ENCODE measurements at places on chromosomes 3 and 15. TPM values are rescaled to one million over a fixed set of nuclear protein-coding genes. Genes with fewer than 3 reads are reported as not detected.

- no peak for DNase-seq
- no peak overlapping the region for H3K4me3 ChIP-seq
- H3K4me1 ChIP-seq, result no peaks in the 10 kb centered on the region
These were observed 25.0 kb downstream of the SIDT1 start for GRCh38 chr3:113557374-113557773.

The GABRB3 gene
- 2.8 TPM for total RNA-seq

GRCh38 chr15:73888224-73889041 is 15.1 kb downstream of the TBC1D21 start:
- no peaks in the 10 kb centered on the region for H3K4me1 ChIP-seq
- H3K27ac ChIP-seq, result no peak overlapping the region
- no peak for DNase-seq
- H3K36me3 ChIP-seq, result no peaks in the 10 kb centered on the region

GRCh38 chr3:188205992-188206416 is 52.0 kb downstream of the LPP start:
- no peak overlapping the region for H3K4me3 ChIP-seq
- no peak for DNase-seq
- H3K27me3 ChIP-seq, result no peaks in the 10 kb centered on the region
- H3K36me3 ChIP-seq, result peaks cover 6% of the 10 kb centered on the region

The SPATA12 gene
- total RNA-seq, result 0.05 TPM

The LRRC28 gene
- 23.5 TPM for total RNA-seq

DNA sequence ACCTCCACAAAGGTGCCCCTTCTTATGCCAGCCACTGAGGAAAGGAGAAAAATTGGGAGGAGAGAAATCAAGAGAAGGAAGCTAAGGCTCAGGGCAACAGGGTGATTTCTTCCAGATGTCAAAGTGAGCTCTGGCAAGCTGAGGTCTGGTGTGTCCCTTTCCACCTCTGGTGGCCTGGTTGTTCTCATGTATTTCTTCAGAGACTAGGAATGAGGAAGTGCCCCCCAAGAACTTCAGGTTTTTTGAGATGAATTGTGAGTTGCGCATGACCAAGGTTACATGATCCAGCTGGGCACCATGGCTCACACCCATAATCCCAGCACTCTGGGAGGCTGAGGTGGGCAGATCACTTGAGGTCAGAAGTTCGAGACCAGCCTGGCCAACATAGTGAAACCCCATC is 5.6 kb downstream of the RAB6B start:
- no peak overlapping the region for H3K27ac ChIP-seq
- H3K27me3 ChIP-seq, result peaks cover 14% of the 10 kb centered on the region
- H3K4me3 ChIP-seq, result no peak overlapping the region
- no peaks in the 10 kb centered on the region for H3K36me3 ChIP-seq
- no peaks in the 10 kb centered on the region for H3K4me1 ChIP-seq

The TMEM45A gene
- 2.6 TPM for total RNA-seq

DNA sequence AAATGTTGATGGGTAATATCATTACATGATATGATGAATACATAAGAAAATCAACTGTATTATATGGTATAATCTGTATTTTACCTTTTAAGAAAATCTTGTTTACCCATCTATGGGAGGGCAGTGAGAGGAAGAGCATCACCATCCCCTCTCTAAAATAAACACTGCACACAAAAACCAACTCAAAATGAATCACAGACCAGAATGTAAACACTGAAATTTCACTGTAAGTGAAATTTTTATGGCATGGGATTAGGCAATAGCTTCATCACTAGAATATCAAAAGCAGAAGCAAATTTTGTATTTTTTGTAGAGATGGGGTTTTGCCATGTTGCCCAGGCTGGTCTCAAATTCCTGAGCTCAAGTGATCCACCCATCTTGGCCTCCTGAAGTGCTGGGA is 26.2 kb downstream of the IFT80 start:
- no peaks in the 10 kb centered on the region for H3K27me3 ChIP-seq
- no peak overlapping the region for H3K4me3 ChIP-seq
- H3K4me1 ChIP-seq, result peaks cover 10% of the 10 kb centered on the region
- DNase-seq, result no peak

- no peak overlapping the region for H3K27ac ChIP-seq
- H3K4me1 ChIP-seq, result no peaks in the 10 kb centered on the region
These were observed 40.9 kb downstream of the IRAK2 start for GRCh38 chr3:10205451-10206165.

GRCh38 chr15:67406257-67406861 is 114.6 kb upstream of the C15orf61 start:
- no peak overlapping the region for H3K27ac ChIP-seq
- no peak overlapping the region for H3K4me3 ChIP-seq
- H3K27me3 ChIP-seq, result no peaks in the 10 kb centered on the region
- no peaks in the 10 kb centered on the region for H3K36me3 ChIP-seq
- peaks cover 4% of the 10 kb centered on the region for H3K4me1 ChIP-seq

DNA sequence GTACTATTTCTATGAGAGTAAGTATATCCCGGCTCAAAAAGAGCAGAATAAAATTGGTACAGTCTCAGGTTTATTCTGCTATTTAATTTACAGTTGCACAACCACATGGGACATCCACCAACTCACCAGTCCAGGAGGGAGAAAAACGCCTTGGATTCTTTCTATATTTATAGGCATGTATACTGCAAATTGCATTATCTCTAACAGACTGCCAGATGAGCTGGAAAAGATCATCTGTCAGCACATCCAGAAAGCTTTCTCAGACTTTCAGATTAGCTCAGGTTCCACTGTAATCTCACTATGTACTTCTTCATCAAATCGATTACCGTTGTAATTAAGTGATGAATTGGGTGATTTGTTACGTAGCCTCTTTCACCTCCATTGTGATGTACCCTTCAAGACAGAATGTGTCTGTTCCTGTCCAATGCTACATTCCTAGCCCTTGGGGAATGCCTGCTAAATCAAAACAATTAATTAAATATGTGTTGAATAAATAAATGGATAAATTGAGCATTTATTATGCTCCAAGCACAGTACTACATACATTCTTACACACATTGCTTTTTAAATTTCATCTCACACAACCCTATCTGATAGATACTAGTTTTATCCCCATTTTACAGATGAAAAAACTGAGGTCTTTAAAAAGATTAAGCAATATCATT is 38.1 kb upstream of the TMC3 start:
- H3K4me1 ChIP-seq, result peaks cover 14% of the 10 kb centered on the region
- no peak overlapping the region for H3K4me3 ChIP-seq
- H3K27me3 ChIP-seq, result no peaks in the 10 kb centered on the region
- no peak for DNase-seq

GRCh38 chr3:161177991-161178390 is 43.1 kb upstream of the NMD3 start:
- no peak for DNase-seq
- no peaks in the 10 kb centered on the region for H3K36me3 ChIP-seq
- H3K27me3 ChIP-seq, result no peaks in the 10 kb centered on the region
- no peaks in the 10 kb centered on the region for H3K4me1 ChIP-seq

GRCh38 chr3:107220538-107220937 is 156.7 kb upstream of the CCDC54 start:
- H3K27ac ChIP-seq, result no peak overlapping the region
- no peaks in the 10 kb centered on the region for H3K27me3 ChIP-seq
- no peak overlapping the region for H3K4me3 ChIP-seq
- H3K36me3 ChIP-seq, result no peaks in the 10 kb centered on the region
- no peak for DNase-seq

- peaks cover 9% of the 10 kb centered on the region for H3K36me3 ChIP-seq
- no peak overlapping the region for H3K27ac ChIP-seq
- H3K4me1 ChIP-seq, result peaks cover 16% of the 10 kb centered on the region
- no peak overlapping the region for H3K4me3 ChIP-seq
These were observed 4.2 kb downstream of the VPS39 start for GRCh38 chr15:42203891-42204290.

- DNase-seq, result no peak
- no peak overlapping the region for H3K27ac ChIP-seq
- H3K36me3 ChIP-seq, result no peaks in the 10 kb centered on the region
- H3K4me3 ChIP-seq, result no peak overlapping the region
These were observed 206.8 kb downstream of the MAGI1 start for GRCh38 chr3:65831733-65832425.

- H3K36me3 ChIP-seq, result peaks cover 7% of the 10 kb centered on the region
- H3K4me1 ChIP-seq, result peaks cover 2% of the 10 kb centered on the region
- no peaks in the 10 kb centered on the region for H3K27me3 ChIP-seq
- no peak for DNase-seq
These were observed 43.2 kb downstream of the ARHGEF3 start for GRCh38 chr3:56758539-56758981.

The MAGEL2 gene
- total RNA-seq, result 0.19 TPM

The CCR1 gene
- total RNA-seq, result 7.0 TPM

GRCh38 chr15:43215961-43216360 is 4.9 kb downstream of the EPB42 start:
- no peak overlapping the region for H3K4me3 ChIP-seq
- DNase-seq, result no peak
- no peak overlapping the region for H3K27ac ChIP-seq

DNA sequence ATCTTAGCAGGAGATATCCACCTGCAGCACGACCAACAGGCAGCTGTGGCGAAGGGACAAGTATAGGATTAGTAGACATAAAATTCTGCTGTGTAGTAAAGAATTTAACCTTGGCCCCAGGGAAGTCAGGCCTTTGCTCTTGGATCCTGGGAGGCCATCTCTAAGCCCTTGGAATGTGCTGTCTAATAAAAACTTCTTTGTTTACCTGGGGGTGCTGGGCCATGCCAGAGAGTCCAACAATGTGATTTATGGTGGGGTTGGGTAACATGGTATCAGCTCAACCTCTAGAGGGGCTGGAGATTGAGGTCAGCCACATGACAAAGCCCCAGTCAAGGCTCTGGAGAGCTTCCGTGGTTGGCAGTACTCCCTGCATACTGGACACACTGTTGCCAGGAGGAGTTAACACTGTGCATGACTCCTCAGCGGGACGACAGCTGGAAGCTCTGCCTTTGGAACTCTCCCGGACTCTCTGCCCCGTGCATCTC is 52.4 kb downstream of the HEG1 start:
- peaks cover 53% of the 10 kb centered on the region for H3K4me1 ChIP-seq
- H3K27ac ChIP-seq, result peak overlapping the region; percentile 12
- DNase-seq, result no peak
- no peak overlapping the region for H3K4me3 ChIP-seq
- H3K27me3 ChIP-seq, result no peaks in the 10 kb centered on the region
- H3K36me3 ChIP-seq, result peaks cover 2% of the 10 kb centered on the region

DNA sequence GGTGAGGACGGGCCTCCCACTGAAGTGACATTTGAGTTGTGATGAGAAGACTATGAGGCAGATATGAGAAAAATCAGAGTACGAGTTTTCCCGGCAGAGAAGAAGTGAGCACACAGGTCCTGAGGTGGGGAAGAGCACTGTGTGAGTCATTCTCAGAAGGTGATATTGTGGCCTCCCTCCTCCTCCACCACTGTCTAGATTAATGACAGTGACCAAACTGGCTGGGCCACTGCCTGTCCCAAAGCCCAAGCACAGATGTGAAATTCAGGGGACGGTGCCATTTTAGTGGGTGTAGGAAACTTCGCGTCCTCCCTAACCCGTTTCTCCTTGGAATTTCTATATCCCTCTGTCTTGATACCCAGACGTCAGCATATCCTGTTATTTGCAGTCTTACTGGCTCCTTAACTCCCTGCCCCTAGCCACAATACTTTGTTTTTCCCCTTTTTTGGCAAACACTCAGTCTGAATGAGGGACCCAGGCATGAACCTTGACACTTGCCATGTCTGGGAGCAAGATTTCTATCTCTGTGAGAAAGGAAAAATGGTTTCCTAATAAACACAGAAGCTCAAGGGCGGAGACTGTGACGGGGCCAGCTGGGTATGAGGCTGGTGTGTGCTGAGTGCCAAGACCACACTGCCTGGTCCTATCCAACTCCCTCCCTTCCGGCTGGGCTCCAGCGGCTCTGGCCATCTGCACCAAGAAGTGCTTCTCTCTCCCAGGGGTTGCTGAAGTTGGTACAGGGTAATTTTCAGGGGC is 15.2 kb downstream of the PRICKLE2 start:
- H3K4me3 ChIP-seq, result no peak overlapping the region
- no peak overlapping the region for H3K27ac ChIP-seq
- H3K4me1 ChIP-seq, result no peaks in the 10 kb centered on the region
- no peaks in the 10 kb centered on the region for H3K36me3 ChIP-seq
- DNase-seq, result no peak
- no peaks in the 10 kb centered on the region for H3K27me3 ChIP-seq

The ERC2 gene
- 0.28 TPM for total RNA-seq

GRCh38 chr3:138902171-138902570 is 44.8 kb downstream of the FOXL2 start:
- no peaks in the 10 kb centered on the region for H3K4me1 ChIP-seq
- DNase-seq, result no peak
- no peak overlapping the region for H3K27ac ChIP-seq
- H3K27me3 ChIP-seq, result no peaks in the 10 kb centered on the region

GRCh38 chr3:111764645-111765091 is 94.4 kb upstream of the PHLDB2 start:
- H3K27ac ChIP-seq, result no peak overlapping the region
- H3K27me3 ChIP-seq, result no peaks in the 10 kb centered on the region
- no peak for DNase-seq
- H3K4me3 ChIP-seq, result no peak overlapping the region

The A4GNT gene
- 0.05 TPM for total RNA-seq

- no peak overlapping the region for H3K4me3 ChIP-seq
- no peaks in the 10 kb centered on the region for H3K36me3 ChIP-seq
- no peak for DNase-seq
- H3K4me1 ChIP-seq, result no peaks in the 10 kb centered on the region
These were observed 140.7 kb downstream of the IMPG2 start for GRCh38 chr3:101179637-101180036.

The NDUFAF3 gene
- 71.7 TPM for total RNA-seq

- H3K36me3 ChIP-seq, result peaks cover 62% of the 10 kb centered on the region
- peaks cover 67% of the 10 kb centered on the region for H3K4me1 ChIP-seq
- no peak for DNase-seq
- H3K4me3 ChIP-seq, result no peak overlapping the region
- no peaks in the 10 kb centered on the region for H3K27me3 ChIP-seq
These were observed 4.1 kb downstream of the CXCR6 start for GRCh38 chr3:45947361-45947760.

- peaks cover 12% of the 10 kb centered on the region for H3K4me1 ChIP-seq
- DNase-seq, result peak; percentile 97
- no peaks in the 10 kb centered on the region for H3K27me3 ChIP-seq
- peaks cover 47% of the 10 kb centered on the region for H3K36me3 ChIP-seq
- H3K4me3 ChIP-seq, result peak within 1 kb of the TSS; percentile 78
These were observed at the start of the genes GNL3 and PBRM1 for GRCh38 chr3:52685709-52686691. TSS of gene GNL3 (plus strand) at chr3:52686032. CDS start at chr3:52686093, 61 bp downstream. TSS of gene PBRM1 (minus strand) at chr3:52685913.

Data from thymus (tissue), 14 donors.